ENCODE measurements at places on chromosomes 3 and 15.

GRCh38 chr3:107629566-107629965, 106.8 kb downstream of the BBX start:
- DNase-seq = peak; percentile 27

GRCh38 chr3:15361494-15362214, 29.3 kb upstream of the SH3BP5 start:
- peak; percentile 44 for DNase-seq

GRCh38 chr3:49670940-49671290, 3.2 kb upstream of the APEH start:
- no peak for DNase-seq

DNA sequence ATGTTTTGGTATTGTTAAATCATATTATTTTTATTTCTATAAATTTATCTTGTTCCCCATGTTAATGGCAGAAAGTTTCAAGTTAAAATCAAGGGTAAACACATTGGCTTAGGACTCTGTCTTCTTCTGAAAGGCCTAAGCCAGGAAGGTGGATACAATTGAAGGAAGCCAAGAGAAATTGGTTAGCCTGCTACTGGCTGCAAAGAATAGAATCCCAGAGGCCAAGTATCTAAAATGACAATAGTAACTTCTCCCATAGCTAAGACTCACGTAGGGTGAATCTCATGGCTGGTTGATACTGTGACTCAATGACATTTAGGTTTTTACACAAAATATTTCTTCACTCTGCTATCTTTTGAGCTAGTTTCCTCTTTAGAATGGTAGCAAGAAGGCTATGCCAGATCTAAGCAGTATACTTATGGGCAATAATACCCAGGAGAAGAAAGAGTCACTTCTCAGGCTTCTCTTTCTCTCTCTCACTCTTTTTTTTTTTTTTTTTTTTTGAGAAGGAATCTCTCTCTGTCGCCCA, 621.5 kb upstream of the TBL1XR1 start:
- DNase-seq = no peak

GRCh38 chr15:70244978-70245542, 147.3 kb upstream of the TLE3 start:
- DNase-seq = no peak

DNA sequence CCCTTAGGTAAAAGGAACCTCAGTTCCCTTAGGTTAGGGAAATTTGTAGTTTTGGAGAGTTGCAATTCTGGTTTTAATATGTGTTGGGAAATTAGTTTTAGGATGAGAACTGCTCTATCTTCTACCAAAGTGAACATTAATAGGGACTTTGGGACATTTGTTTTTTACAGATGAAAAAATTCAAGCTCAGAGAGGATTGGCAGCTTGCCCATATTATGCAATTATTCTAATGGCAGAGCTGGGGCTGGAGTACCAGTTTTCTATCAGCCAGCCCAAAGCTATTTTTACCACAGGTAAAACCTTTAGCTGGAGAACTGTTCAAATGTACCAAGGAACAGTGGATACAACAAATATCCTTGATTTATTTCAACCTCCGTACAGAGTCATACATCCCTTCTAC, 127.0 kb downstream of the CPNE4 start:
- DNase-seq = no peak

GRCh38 chr15:101168898-101169494, 82.9 kb downstream of the CHSY1 start:
- no peak for DNase-seq

DNA sequence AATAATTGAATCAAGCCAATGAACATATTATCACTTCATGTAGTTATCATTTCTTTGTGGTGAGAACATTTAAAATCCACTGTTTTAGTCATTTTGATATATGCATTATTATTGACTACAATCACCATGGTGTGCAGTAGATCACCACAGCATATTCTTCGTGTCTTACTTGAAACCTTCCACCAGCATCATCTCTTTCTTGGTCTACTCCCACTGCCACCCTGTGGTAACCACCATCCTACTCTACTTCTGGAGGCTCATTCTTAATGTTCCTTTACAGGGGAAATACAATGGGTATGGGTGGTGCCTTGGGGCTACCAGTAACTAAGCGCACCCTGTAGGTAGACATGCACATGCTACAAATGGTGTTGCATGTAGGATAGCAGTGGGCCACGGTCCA, 25.4 kb downstream of the PXK start:
- DNase-seq = no peak

GRCh38 chr3:178536211-178537079, at the start of gene KCNMB2:
TSS of gene KCNMB2 (plus strand) at chr3:178536436.
- DNase-seq = peak; percentile 38

- DNase-seq = no peak
These were observed 4.1 kb upstream of the CHST14 start for GRCh38 chr15:40466426-40467260.

DNA sequence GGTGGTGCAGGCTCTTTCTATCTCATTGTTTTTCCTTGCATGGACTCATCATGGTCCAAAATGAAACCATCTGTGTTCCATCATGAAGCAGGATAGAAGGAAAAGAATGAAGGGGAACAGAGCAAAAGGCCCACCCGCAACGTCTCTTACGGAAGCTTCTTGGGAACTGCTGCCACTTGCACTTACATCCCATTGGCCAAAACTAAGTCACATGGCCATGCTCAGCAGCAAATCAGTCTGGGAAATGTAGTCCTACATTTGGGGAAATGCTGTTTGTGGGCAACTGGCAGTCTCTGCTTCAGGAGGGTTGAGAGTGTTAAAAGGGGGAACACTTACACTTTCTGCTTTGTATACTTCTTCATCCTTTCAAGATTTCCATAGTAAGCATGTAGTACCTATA, 191.6 kb downstream of the SV2B start:
- peak; percentile 36 for DNase-seq

DNA sequence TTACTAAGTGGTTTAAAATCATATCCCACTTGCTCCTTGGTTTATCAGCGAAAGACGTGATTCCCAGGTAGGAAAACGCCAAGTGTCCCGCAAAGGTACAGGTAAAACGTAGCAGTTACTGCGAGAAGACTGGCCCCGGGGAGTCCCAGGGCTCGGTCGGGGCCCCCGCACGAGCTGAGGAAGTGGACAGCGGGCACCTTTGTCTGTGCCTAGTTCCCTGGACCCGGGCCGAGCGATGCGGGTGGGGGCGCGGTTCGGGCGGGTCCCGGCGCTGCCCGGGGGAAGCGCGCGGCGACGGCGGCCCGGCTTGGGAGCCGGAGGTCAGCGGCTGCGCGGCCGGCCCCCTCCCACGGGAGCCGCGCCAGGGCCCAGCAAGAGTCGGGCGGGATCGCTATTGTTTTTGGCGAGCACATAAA, 864 bp upstream of the NEO1 start:
- DNase-seq = no peak

DNA sequence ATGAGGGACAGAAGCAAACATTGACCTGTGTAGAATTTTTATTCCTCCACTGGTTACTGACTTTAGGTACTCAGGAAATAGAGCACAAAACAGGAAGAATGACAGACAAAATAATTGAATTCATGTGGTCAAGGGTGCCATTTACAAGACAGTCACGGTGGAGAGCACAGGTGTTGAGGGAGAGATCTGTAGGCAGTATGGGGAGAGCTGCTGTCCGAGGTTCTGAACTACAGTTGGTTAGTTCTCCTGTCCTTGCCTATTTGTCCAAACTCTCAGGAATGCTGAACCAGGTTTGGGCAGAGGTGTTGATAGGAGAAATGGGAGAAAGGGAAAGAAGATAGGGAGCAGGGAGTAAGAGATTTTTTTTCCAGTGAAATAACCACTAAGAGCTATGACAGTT, 178.5 kb upstream of the ZBTB20 start:
- DNase-seq = peak; percentile 53

DNA sequence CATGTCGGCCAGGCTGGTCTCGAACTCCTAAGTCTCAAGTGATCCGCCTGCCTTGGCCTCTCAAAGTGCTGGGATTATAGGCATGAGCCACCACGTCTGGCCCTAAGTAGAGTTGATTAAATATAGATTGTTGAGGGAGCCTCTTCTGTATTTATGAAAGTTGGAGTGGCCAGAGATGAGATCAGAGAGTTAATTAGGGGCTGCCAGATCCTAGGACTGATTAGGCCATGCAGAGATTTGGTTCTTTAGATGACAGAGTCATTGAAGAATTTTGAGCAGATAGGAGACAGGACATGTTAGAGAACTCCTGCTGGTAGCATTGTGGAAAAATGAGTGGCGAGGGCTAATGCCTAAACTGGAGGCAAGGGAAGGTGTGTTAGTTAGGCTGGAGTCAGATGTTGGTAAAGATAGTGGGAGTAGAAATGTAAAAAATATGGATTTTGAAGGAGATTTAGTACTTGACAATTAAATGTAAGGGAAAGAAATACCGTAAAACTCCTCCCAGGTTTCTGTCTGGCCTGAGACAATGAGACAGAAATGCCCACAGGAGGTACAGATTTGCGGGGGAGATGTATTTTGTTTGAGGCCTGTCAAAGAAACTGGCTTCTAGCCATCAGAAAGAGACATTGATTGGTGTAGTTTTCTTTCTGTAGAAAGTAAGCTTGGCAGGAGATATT, 23.4 kb downstream of the SACM1L start:
- DNase-seq = peak; percentile 29

DNA sequence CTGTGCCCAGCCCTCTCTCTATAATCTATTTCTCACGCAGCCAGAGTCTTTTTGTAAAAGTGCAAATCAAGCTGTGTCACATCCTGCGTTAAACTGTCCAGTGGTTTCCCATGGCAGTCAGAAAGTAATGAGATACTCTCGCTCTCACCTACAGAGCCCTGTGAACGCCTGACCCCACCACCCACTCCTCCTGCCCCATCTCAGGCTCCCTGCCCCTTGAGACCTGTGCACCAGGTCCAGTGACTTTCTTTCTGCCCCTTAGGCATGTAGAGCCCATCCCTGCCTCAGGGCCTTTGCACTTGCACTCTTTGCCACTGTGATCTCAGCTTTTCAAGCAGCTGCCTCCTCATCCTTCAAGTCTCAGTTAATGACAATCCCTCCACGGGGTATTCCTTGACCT, 58.3 kb upstream of the RASGRP1 start:
- no peak for DNase-seq

GRCh38 chr3:112759210-112759609, 87.5 kb downstream of the CD200R1L start:
- no peak for DNase-seq

- DNase-seq = no peak
These were observed 79.5 kb upstream of the SLC12A8 start for GRCh38 chr3:125292015-125292414.

DNA sequence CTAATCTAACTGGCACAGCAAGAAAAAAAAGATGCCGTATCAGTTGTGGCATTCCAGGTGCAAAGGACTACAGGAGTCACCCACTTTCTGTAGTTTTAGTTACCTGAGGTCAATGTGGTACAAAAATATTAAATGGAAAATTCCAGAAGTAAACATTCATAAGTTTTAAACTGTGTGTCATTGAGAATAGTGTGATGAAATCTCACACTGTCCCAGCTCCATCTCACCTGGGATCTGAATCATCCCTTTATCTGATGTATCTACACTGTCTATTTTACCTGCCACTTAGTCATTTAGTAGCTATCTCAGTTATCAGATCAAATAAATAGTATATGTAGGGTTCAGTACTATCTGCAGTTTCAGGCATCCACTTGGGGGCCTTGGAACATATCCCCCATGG, 26.7 kb downstream of the GBE1 start:
- DNase-seq = no peak

GRCh38 chr3:66014651-66015050, 24.1 kb downstream of the MAGI1 start:
- DNase-seq = no peak

DNA sequence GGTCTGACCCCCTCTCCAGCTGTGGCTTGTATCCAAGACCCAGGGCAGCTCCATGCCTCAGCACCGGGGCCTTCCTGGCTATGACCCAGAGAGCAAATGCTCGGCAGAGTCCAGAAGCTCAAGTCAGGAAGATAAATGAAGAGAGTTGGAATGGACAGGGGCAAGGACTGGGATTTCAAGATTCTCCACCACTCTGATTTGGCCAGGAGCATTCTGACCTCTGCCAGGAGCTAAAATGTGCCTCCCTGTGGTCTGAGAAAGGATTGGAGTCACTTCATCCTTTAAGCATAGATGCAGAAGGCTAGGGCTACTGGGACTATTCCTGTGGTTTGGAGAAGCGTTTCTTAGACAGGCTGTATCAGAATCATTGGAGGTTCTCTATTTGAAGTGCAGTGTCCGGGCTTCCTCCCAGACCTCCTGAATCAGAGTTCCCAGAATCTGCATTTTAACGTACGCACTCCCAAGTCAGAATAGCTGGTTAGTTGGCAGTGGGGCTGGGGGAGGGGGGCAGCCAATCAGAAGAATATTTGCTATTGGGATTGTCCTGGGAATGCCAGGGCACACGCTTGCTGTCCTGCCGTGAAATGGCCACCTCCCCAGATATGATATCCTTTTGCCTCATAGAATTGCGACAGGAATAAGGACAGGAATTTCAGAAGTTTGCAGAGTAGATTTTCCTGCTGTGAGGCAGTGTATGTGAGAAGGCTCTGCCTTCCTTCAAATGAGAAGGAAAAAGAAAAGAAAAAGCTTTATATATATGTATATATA, 57.4 kb downstream of the HRH1 start:
- peak; percentile 53 for DNase-seq

- no peak for DNase-seq
These were observed 51.7 kb downstream of the SH3GL3 start for GRCh38 chr15:83498801-83499200.

DNA sequence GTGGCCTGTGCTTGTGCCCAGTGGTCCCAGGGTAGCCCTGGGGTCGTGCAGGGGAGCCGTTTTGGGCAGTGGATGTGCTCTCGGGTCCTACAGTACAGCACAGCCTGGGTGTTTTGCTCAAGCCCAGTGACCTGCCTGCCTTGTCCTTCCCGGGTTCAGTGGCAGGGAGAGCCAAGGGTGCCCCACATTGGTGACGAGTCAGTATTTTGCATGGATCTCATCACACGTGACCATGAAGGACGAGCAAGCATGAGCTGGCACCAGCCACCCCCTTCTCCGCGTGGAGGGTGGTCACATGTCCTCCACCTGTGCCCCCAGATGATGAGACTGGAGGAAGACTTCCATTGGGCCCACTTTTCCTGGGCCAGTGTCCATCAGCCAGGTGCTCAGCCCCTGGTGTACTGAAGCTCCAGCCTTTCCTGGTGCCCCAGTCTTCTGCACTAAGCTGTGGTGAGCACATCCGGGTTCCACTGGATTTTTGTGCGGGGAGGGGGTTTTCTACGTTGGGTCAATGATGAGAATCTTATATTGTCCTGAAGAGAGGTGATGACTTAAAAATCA, 197.5 kb downstream of the UBE3A start:
- DNase-seq = no peak

- DNase-seq = no peak
These were observed 62.5 kb downstream of the LYZL4 start for GRCh38 chr3:42347928-42348327.

- peak; percentile 54 for DNase-seq
These were observed 483 bp downstream of the MEX3B start for GRCh38 chr15:82045179-82045891.

DNA sequence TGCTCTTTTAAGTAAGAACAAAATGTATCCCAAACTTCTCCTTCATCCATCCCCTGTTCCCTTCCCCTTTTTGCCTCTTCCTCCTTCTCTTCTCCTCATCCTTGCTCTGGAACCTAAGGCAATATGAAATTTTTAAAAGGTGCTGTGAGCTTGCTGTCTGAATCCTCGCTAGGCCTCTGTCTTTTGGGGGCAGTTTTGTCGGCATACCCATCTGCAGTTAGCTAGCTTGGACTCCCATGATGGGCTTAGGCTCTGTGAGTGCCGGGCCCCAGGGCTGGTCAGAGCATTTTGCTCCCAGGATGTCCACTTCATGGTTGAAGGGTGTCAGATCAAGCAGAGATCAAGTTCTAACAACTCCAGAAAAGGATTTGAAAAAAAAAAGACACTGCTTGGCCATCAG, 18.6 kb downstream of the ZIC1 start:
- no peak for DNase-seq

- no peak for DNase-seq
These were observed 1039.8 kb upstream of the SEMA6D start for GRCh38 chr15:46677491-46677890.

- no peak for DNase-seq
These were observed 33.8 kb downstream of the SLC9A9 start for GRCh38 chr3:143814443-143814889.
